ENCODE measurements at places on chromosomes 2 and 18. TPM values are rescaled to one million over a fixed set of nuclear protein-coding genes. Genes with fewer than 3 reads are reported as not detected.

Gene TRPM8
- 0.47 TPM for total RNA-seq

Gene CHMP1B
- 68.8 TPM for total RNA-seq

Gene GAREM2
- total RNA-seq: 7.0 TPM

Gene CENPO
- total RNA-seq: 9.7 TPM

Gene USP14
- total RNA-seq: 29.5 TPM

Gene TRIB2
- total RNA-seq: 122 TPM

Gene SCYGR1
- total RNA-seq: not detected

Gene FOXD4L1
- total RNA-seq: 0.31 TPM

Gene DSC1
- not detected for total RNA-seq

Gene UBXN4
- 90.8 TPM for total RNA-seq

Gene ALK
- total RNA-seq: 0.78 TPM

Gene DYNAP
- not detected for total RNA-seq

Gene CPS1
- total RNA-seq: 6.6 TPM

Gene EPAS1
- total RNA-seq: 6.1 TPM

Gene LYPD6B
- total RNA-seq: 12.5 TPM

Gene ZNF397
- total RNA-seq: 56.0 TPM

Gene AMER3
- 32.8 TPM for total RNA-seq

Gene PCARE
- total RNA-seq: under 0.01 TPM

Gene C2orf15
- total RNA-seq: 3.7 TPM

Gene FSHR
- total RNA-seq: not detected

Gene SMPD4
- 8.4 TPM for total RNA-seq

Gene ARHGEF33
- total RNA-seq: 3.9 TPM

Gene NETO1
- total RNA-seq: 47.7 TPM

Gene MARCO
- total RNA-seq: 0.31 TPM

Gene FMNL2
- total RNA-seq: 114 TPM

Gene PPP1R1C
- 2.7 TPM for total RNA-seq

Gene ZNF396
- total RNA-seq: 5.0 TPM

Gene RPRD1A
- 162 TPM for total RNA-seq

Gene MC5R
- 2.2 TPM for total RNA-seq

Gene MOGAT1
- total RNA-seq: not detected

Gene WDR7
- 132 TPM for total RNA-seq

Gene ATIC
- total RNA-seq: 18.6 TPM

Gene AQP12A
- not detected for total RNA-seq

Gene NT5DC4
- total RNA-seq: not detected

Gene UGT1A4
- not detected for total RNA-seq

Gene AFF3
- total RNA-seq: 105 TPM

Gene BBS5
- 20.0 TPM for total RNA-seq
